ENCODE measurements at places on chromosomes 13 and 19.

GRCh38 chr13:32447894-32448623, 20.1 kb upstream of the N4BP2L1 start:
- H3K27ac ChIP-seq: no peak overlapping the region
- H3K4me3 ChIP-seq: no peak overlapping the region
- DNase-seq: no peak

DNA sequence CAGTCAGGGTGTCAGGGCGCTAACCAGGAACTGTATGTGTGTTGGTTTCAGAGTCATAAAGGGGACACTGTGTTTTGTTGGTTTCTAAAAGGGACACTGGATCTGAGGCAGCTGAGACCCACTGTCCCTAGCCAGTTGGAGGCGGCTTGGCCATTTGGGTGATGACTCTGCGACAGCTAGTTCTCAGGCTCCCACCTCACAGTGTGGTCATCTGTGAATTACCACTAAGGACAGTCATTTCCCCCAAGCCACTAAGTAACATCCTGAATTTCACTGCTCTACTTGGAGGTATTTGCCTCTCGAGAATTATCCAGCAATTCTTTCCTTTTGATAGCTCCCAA, 51.5 kb downstream of the EPS15L1 start:
- H3K4me1 ChIP-seq: peaks cover 11% of the 10 kb centered on the region
- H3K27me3 ChIP-seq: no peaks in the 10 kb centered on the region
- no peak overlapping the region for H3K4me3 ChIP-seq

- no peaks in the 10 kb centered on the region for H3K36me3 ChIP-seq
- no peaks in the 10 kb centered on the region for H3K4me1 ChIP-seq
- no peak overlapping the region for H3K27ac ChIP-seq
- no peaks in the 10 kb centered on the region for H3K27me3 ChIP-seq
- DNase-seq: no peak
- H3K4me3 ChIP-seq: no peak overlapping the region
These were observed 982.4 kb upstream of the MIR17HG start for GRCh38 chr13:90365130-90365529.

- no peaks in the 10 kb centered on the region for H3K4me1 ChIP-seq
- H3K36me3 ChIP-seq: no peaks in the 10 kb centered on the region
- no peak overlapping the region for H3K4me3 ChIP-seq
- H3K27ac ChIP-seq: no peak overlapping the region
These were observed 297.4 kb upstream of the SGCG start for GRCh38 chr13:22883262-22883840.

DNA sequence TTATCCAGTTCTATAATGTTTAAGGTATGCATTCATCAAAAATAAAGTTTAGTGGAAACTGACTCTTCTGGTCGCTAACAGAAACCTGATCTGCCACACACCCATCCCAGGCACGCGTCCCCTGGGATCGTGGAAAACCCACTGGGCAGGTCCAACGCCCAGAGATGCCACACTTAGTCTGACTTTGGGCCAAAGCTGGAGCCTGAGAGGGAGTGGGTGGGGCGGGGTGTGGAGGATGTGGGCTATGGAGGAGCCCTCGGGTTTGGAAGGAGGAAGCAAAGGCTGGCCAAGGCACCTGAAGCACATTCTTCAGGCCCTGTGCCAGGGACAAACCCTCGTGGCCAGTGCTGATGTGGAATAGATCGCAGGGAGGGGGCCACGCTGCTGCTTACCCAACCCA, 2.5 kb downstream of the IGFL1 start:
- no peak overlapping the region for H3K27ac ChIP-seq
- no peak for DNase-seq
- H3K4me1 ChIP-seq: no peaks in the 10 kb centered on the region
- no peaks in the 10 kb centered on the region for H3K36me3 ChIP-seq

DNA sequence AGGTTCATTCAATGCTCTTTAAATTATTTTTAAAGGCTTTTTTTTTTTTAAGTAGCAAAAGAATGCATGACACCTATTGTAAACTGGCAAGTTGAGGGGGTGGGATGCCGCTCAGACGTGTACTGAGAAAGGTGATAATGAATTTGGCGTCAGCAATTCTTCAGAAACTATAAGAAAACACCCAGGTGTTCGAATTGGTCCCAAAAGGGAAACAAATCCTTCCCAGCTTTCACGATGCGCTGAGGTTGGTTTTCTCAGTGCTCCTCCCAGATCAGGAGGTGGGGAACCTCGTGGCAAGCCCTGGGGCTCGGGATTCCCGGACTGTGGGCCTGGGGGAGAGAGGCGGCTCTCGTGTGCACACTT, 543 bp upstream of the FAM124A start:
- no peaks in the 10 kb centered on the region for H3K36me3 ChIP-seq
- DNase-seq: no peak
- H3K27ac ChIP-seq: no peak overlapping the region
- peaks cover 48% of the 10 kb centered on the region for H3K27me3 ChIP-seq
- H3K4me1 ChIP-seq: peaks cover 4% of the 10 kb centered on the region
- peak overlapping the region; percentile 70 for H3K4me3 ChIP-seq

DNA sequence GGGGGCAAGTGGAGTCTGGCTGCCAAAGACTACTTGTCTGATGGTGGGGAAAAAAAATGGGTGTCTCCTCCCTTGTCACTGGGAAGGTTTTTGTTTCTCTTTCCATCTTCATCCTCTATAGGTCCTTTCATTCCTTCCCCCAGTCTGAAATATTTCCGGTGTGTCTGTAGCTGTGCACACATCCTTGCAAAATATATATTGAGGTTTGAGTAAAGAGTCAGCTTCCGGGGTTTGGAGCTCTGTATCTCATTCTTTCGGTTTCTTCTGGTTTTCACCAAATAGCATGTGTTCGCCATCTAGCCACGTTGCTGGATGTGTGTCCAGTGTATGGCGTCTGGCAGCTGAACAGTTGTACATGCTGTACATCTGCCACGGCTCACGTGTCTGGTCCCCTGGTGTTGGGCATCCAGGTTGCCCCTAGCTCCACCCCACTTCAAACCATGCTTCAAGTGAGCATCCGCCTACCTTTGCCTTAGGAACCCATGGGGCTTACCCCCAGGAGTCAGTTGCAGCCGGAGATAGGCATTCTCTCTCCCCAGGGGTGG, 142.2 kb downstream of the SIPA1L3 start:
- no peaks in the 10 kb centered on the region for H3K36me3 ChIP-seq
- H3K27ac ChIP-seq: peak overlapping the region; percentile 97
- DNase-seq: peak; percentile 77

DNA sequence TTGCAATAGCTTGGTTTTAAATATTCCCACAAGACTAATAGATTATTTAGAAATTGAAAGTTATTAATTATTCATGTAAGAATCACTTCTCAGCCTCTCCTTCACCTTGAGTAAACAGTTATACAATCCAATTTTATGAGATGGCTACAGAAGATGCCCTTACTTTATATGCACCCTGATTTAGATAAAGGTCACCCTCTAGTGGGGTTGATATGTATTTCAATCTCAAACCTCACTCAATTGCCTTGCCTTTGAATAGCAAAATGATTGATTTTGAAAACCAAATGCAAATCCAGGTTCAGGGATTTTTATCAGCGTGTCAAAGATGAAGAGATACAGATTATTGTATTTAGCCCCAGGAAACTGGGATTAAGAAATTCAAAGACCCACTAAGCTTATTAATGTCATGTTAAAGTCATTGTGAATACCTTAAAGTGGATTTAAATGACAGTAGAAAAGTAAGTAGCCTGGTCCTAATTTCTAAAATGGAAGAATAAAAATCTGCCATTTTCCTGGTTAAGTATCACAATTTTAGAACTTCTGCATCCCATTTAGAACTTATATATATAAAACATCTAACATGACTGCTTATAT, 305.1 kb downstream of the ITGBL1 start:
- no peaks in the 10 kb centered on the region for H3K27me3 ChIP-seq
- H3K27ac ChIP-seq: no peak overlapping the region
- no peaks in the 10 kb centered on the region for H3K36me3 ChIP-seq

DNA sequence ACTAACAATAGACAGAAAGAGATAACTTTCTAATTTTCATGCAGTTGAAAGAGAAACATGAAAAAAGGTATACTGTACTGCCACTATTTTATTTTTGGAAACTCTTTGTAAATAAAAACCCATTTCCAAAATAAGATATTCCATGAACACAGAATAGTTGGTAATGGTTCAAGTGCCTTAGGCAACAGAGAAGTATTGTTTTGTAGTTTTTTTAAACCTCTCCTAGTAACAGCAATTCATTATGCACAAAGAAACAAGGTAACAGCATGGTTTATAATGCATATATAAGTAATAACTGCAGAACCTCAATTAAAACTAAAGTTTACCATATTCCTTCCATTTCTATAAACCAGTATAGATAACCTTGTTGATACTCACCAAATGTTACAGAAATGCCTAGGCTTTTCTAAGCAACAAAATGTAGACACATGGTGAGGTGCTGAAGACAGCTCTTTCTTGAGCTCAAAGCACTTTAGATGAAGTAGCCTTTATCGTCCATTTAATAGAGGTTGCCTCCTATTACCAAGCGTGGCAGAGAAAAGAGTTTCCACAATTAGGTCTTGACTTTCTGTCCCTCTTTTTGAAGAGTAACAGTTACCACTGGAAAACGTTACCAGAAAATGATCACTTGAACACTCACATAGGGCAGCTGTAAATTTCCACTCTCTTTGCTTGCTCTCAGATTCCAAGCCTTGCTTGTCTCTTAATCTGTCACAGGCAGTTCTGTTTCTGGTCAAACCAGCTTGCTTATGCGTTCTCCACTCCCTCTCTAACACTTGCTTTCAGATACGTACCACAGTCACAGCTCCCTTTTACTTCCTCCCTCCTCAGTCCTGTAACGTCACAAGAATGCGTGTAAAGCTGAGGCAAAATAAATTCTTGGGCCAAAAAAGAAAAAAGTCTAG, 42.9 kb downstream of the CAB39L start:
- no peak overlapping the region for H3K27ac ChIP-seq
- no peak overlapping the region for H3K4me3 ChIP-seq
- H3K4me1 ChIP-seq: no peaks in the 10 kb centered on the region
- H3K36me3 ChIP-seq: peaks cover 1% of the 10 kb centered on the region

DNA sequence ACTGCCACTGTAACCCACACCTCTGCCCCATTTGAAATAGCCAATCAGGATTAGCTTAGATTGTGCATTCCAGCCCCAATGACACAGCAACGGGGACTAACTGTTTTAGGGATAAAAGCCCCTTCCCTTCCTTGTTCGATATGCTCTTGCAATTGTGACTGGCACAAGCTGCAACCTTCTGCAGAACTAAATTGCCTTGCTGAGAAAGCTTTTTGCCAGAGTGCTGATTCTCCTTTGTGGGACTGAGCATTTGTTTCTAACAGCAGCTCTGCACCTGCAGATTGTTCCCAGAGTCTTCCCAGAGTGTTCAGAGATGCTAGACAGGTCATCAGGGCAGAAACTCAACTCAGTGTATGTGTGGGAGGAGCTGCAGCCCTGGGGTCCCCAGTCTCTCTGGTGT, 115.8 kb downstream of the ZNF675 start:
- H3K27ac ChIP-seq: no peak overlapping the region
- H3K27me3 ChIP-seq: no peaks in the 10 kb centered on the region
- no peaks in the 10 kb centered on the region for H3K4me1 ChIP-seq
- no peak for DNase-seq

DNA sequence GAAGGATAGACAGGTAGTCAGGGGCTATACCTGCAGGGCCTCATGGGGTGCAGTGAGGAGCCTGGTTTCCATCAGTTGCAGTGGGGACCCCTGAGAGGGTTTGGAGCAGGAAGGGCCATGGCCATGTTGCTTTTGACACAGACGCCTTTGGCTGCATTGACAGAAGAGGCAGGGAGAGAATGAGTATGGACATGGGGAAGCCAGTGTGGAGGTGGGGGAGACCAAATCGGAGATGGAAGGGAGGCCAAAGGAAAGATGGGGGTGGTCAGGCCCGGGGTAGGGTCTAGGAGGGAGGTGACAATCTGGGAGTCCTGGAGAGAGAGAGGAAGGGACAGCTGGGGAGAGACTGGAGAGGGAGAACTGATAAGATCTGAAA, 1.3 kb downstream of the HSD11B1L start:
- H3K4me3 ChIP-seq: no peak overlapping the region
- peaks cover 4% of the 10 kb centered on the region for H3K36me3 ChIP-seq
- no peak overlapping the region for H3K27ac ChIP-seq
- H3K27me3 ChIP-seq: peaks cover 12% of the 10 kb centered on the region
- no peak for DNase-seq
- H3K4me1 ChIP-seq: peaks cover 35% of the 10 kb centered on the region

DNA sequence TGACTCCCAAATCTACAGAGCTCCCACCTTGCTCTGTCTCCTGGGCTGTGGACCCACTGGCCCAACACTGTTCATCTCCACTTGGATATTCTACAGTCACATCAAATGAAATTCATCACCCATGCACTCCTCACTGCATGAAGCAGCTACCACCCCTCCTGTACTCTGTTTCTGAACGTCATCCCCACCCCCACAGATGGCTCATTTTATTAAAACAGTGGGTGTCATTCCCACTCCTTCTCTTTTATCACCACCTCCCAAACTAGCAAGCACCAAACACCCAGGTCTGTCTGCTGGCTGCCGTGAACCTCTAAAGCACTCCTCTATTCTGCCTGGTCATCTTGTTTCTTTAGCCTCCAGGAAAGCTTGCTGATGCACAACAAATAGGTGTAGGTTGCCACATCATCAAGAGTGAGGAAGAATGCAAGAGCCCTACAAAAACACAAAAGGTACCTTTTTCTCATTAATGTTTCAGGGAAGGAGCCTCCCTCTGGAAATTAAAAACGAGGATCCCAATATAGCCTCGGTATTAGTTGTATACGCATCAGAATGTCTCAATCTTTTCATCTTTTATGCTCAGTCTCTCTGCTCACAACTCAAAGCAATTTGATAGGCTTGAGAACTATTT, 91.8 kb downstream of the MIPEP start:
- H3K27ac ChIP-seq: no peak overlapping the region
- no peaks in the 10 kb centered on the region for H3K4me1 ChIP-seq
- peaks cover 4% of the 10 kb centered on the region for H3K36me3 ChIP-seq
- H3K4me3 ChIP-seq: no peak overlapping the region
- DNase-seq: no peak

DNA sequence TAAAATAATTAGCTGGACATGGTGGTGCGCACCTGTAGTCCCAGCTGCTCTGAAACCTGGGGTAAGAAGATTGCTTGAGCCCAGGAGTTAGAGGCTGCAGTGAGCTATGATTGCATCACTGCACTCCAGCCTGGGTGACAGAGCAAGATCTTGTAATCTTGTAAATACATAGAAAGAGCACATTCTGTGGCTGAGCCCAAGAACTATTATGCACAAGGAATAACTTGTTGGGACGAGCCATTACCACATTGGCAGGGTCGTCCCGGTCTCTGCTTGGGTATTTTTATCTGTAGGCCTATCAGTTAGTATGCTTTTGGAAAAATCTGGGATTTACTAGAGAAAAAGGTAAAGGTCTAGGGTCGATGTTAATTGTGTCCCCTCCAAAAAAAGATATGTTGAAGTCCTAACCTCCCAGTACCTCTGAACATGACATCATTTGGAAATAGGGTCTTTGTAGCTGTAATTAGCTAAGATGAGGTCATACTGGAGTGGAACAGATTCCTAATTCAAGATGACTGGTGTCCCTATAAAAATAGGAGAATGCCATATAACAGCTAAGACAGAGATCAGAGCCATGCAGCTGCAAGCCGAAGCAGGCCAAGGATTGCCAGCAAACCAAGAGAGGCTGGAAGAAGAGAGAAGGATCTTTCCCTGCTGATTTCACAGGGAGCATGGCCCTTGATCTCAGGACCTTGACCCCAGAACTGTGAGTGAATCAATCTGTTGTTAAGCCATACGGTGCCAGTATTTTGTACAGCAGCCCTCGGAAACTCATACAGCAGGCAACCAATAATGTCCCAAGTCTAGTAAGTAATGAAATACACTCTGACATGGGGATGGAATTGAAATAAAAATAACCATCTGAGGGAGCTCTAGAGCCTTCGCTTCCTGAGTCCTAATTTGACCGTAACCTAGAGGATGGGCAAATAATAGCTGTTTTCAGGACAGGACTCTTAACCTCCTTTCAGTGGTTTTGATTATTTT, 77.0 kb downstream of the TM9SF2 start:
- DNase-seq: no peak
- no peak overlapping the region for H3K27ac ChIP-seq
- no peaks in the 10 kb centered on the region for H3K36me3 ChIP-seq
- no peak overlapping the region for H3K4me3 ChIP-seq
- H3K27me3 ChIP-seq: no peaks in the 10 kb centered on the region
